ENCODE measurements at places on chromosomes 5 and 9.

DNA sequence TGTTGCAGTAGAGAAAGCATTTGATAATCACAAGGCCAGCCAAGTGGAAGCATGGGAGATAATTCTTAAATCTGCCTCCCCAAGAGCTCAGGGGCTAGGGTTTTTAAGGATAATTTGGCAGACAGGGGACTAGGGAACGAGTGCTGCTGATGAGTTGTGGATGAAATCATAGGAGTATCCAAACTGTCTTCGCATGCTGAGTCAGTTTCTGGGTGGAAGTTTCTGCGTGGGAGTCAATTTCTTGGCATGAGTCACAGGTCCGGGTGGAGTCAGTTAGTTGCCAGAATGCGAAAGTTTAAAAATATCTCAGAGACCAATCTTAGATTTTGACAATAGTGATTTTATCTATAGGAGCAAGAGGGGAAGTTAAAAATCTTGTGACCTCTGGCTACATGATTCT is 112.6 kb downstream of the TMC1 start:
- no peak for DNase-seq

DNA sequence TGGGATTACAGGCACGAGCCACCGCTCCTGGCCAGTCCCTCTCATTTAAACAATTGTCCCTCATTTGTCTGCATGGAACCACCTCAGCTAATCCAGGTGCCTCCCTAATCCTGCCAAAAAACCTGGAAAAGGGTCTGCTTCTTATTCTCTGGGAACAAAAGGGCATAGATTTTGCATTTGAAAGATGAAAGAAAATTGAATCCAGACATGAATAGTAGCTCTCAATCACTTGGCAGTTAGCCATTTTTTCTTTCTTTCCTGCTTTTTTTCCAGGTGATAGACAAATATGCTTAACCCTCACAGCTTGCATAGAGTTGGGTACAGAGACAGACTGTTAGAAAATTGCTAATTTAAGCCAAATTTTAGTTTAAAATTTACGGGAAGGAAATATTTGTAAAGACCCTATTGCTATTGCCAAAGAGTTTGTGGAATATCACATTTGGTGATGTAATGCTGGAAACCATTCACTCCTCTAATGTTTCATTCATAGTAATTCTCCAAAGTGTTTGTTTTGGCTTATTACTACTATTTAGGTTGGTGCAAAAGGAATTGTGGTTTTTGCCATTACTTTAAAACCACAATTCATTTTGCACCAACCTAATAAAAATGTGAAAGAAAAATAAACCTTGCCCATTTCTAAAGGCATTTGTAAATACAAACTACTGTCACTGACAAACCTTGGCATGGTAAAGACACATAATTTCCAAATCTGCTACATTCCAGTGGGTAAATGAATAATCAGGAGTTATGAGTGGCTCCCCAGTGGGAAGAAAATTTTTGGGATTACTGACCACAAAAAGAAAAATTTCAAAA is 80.5 kb upstream of the JAK2 start:
- no peak for DNase-seq

GRCh38 chr5:148465381-148466235 is 81.8 kb downstream of the FBXO38 start:
- no peak for DNase-seq

- DNase-seq = no peak
Observed at GRCh38 chr9:132078699-132079356, 839 bp downstream of the MED27 start.

- DNase-seq = no peak
Observed at GRCh38 chr5:88824141-88824540, 58.8 kb downstream of the MEF2C start.

DNA sequence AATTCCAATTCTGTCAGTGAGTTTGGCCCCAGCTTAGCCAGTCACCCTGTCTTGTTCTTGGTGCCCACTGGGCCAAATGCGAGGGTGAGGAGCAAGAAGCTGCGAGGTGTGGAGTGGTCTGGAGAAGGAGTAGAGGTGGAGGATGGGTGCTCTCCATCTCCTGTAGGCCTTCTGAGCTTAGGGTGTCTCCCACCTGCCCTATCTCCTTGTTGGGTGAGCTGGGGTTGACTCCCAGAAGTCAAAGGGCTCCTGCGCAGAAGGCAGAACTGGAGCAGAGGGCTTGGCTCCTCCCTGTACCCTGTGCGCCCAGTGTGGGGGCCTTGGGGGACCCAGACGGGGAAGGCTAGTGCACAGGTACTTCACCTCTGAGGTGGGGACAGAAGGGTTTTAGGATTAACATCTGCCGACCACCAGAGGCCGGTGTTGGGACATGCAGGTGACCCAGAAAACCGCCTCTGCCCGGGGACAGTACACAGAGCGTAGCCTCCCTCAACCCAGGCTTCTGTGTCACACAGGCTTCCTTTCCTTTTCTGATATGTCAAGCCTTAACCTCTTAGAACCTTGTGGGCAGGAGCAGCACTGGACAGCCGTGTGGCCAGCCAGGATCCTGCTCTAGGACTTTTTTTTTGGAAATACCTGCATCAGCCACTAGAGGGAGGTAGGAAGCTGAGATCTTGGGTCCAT is 16.9 kb downstream of the IL5 start:
- DNase-seq = no peak

DNA sequence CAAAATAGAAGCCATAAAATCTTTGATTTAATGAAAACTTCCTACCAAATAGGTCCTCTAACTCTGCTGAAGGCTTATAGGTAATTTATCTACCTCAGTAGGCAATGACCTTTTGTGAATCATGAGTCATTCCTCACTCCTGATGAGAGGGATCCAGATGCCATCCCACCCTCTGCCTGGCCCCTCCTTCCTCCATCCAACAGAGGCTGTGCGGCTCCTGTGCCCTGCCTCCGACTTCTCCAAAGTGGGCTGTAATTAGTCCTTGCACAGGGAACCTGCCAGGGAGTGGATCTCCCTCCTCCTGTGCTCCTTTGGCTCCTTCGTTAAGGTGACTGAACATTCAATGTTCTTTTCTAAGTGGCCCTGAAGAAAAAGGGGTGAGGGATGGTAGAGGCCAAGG is 213.9 kb upstream of the TBCA start:
- no peak for DNase-seq

DNA sequence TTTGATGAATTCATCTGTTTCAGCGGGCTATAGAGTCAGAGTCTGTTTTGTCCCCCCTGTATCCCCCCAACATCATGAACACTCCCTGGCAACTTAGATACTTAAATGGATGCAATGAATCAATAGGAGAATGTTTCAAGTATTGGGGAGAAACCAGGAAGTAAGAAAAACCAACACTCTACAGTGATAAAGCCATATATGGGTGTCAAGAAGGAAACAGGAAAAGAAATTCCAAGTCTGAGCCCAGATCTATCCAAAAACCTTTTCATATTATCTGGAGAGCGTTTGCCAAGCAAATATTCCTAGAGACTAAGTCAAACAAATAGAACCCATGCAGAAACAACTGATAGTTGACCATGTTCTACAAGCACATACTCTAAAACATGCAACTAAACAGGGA is 2.3 kb upstream of the GNAQ start:
- no peak for DNase-seq

- DNase-seq = no peak
Observed at GRCh38 chr9:70117835-70118319, 74.2 kb downstream of the MAMDC2 start.

DNA sequence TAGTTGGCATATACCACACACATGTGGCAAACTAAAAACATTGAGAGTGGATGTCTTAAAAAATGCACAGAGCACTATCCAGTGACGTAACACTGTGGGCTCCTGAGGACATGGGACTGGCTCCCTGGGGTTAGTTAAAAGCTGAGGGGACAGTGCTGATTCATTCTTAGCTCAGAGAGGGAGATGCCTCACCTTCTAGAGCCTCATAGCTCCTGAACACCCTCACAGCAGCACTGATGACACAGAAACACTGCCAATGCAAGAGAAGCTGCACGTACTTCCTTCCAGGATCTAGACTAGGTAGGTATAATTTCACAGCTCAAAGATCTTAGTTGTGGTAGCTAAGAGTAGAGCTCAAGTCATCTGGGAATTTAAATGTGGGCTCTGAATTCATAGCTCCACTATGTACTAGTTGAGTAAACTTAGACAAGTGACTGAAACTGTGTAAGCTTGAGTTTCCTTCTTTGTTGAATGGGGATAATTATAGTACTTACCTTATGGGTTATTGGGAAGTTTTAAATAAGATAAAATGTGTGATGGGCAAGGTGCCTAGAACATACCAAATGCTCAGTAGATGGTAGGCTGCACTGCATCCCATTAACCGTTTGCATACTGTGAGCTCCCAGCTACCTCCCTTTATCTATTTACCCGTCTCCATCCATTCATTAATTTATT is 279.9 kb downstream of the ASTN2 start:
- DNase-seq = no peak

DNA sequence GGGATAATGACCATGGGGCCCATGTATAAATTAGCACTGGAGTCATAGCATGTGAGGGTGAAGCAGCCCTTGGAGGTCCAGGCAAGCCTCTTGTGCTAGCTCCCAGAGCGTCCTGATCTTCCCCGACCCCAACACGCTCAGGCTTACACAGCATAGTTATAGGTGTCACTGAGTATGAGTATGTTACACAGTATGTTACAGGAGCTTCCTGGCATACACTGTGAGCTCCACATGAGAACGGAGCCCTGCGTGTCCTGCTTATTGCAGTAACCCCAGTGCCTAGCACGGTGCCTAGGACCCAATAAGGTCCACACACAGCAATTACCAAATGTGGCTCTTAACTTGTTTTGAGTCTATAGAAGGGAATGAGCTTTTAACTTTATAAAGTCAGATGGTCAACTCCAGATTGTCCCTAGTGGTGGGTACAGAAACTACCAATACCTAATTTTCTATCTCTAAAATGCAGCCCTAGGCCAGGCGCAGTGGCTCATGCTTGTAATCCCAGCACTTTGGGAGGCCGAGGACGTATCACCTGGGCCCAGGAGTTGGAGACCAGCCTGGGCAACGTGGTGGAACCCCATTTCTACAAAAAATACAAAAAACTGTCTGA is 64.1 kb downstream of the PLAC8L1 start:
- DNase-seq = no peak

DNA sequence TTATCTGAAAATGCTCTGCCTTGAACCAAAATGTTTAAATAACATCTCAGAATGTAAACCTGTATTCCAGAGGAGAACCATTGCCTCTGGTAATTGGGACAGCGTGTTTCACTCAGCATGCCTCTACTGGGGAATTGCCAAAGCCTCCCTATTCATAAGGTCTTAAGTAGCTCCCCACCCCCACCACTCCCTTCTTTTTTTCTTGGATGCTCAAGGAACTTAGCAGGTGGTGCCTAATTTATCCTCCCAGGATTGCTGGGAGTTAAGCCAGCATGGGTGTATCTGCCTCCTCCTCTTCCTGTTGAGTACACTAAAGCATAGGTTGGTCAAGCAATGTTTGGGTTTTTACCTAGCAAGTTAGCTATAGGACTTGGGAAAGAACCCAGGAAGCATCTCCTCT is 220.2 kb downstream of the DMAC1 start:
- no peak for DNase-seq

DNA sequence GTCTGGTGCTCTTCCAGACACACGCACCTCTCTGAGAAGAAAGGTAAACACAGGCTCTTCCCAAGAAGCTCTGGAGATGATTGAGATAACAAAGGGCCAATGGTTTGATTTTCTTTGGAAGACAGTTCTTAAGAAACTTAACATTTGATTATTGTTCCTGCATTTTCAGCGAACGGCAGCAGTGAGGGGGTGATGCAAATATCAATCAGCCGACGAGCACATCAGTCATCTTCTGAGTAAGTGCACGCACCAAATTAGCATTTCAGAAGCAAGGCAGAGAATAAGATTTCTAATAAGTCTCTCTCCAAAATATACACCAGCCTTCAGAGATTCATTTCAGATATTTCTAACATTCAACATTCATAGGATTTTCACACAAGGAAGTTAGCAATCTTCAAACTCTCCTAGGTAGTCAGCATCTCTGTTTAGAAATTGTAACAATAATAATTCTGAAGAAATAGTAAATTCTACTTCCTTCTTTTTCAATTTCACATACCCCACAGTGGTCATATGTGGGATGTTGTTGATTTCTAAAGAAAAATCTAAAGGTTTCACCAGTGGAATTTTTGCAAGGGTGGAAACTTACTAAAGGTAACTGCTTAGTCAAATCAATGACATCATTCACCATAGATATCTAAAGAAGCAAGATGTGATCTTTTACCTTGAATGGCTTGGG is 250.3 kb downstream of the SEC61B start:
- no peak for DNase-seq

- DNase-seq = no peak
Observed at GRCh38 chr5:174609116-174609515, 115.3 kb upstream of the MSX2 start.

DNA sequence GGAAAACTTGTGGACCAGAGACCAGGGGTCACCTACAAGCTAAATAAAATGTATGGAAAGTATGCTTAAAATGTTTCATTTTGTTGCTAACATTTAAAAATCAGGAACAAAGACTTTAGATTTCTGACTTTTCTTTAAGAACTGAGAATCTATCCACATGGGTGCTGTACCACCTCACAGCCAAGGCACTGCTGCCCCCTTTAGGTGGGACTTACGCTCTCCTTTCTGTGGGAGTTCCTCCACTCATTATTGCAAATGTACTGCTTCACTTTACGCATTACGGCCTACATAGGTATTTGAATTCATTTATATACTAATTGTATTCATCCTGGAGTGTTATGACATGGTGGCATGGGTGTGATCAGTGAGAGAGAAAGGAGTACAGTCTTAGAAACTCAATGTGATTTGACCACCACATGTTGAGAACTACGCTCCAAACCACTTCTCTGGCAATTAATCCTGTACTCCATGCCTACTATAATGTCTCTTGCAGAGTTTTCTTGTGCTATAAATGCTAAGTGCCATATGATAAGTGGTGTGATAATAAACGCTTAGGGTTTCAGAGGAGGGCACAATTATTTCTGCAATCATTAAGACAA is 24.7 kb upstream of the CETN3 start:
- no peak for DNase-seq

DNA sequence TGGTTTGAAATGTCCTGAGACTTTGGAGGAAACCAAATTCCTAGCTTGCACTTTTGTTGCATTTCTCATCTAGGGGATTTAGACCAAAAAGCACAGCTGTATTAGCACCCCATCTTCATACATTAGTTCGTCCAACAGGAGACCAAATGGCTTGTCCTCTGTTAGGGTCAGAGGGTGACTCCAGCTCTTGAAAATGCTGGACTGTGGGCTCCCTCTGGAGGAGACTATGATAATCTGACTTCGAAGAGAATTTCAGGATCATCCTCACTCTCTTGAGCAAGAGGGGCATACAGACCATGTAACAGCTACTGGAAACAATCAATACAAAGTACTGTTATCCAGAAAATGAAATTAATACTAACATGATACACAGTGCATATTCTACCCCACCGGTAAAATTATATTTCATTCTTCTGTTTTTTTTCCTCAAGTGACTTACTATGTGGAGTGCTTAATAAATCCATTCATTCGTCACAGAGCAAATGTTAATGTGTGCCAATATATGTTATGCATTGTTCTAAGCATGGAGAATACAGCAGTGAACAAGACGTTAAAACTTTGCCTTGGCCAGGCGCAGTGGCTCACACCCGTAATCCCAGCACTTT is 63.7 kb upstream of the PPP2CA start:
- DNase-seq = no peak

DNA sequence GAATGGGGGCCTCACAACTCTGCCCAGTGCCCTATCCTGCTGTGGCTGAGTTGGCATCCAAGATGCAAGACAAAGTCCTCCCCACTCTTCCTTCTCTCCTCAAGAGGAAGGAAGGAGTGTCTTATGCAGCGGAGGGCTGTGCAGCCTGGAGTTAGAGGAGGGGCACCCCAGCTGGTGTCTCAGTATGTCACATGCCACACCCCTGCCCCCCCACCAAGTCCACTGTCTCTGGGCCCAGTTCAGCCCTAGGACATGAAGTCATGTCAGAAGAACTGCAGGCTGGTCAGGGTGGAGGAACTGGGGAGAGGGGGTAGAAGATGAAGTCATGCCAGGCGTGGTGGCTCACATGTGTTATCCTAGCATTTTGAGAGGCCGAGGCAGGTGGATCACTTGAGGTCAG is 28.0 kb upstream of the SLC28A3 start:
- DNase-seq = no peak
